ENCODE measurements at places on chromosomes 6 and 20. TPM values are rescaled to one million over a fixed set of nuclear protein-coding genes. Genes with fewer than 3 reads are reported as not detected.

Gene PRICKLE4
- 0.86 TPM for total RNA-seq

Gene RUNX2
- total RNA-seq: 9.7 TPM

- DNase-seq: peak; percentile 84
Measured at GRCh38 chr6:24283043-24283985, 74.5 kb downstream of the DCDC2 start.

DNA sequence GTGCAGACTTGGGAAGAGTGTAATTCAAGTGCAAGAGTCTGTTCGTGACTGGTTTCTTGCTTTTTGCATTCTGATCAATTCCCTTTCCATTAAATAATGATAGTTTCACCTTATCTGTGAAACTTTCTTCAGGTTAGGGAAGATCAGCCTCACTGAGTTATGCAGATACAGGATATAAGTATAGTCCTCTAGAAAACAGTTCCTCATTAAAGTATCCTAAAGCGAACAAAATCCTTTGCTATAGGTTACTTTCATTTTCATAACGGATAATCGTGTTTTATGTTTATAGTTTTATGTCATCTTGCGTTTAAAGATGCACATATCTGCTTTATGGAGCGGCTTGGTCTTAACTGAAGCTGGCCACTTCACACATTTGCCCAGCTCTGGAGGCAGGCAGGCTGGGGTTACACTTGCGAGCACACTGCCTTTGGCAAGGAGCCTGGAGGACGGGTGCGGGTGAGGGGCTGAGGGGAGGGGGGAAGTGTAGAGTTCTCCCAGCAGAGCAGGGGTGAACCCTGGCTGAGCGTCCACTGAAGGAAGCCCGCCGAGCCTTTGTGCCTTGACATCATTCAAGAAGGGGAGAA, 123.5 kb upstream of the IFNGR1 start:
- no peak for DNase-seq

DNA sequence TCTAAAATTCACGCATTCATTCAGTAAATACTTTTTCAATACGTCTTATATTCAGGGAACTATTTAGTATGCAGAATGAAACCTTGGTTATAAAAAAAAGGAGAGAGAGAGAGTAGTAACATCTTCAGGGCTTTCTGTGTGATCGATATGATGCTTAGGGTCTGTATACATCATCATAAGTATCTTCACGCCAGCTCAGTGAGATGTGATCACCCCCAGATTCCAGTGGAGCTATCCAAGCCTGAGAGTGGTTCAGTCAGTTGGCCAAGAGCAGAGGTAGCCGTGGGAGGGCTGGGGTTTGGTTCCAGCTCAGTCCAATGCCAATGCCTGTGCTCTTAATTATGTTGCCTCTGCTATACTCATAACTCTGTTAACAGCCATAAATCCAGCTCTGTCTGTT, 8.6 kb downstream of the CD83 start:
- no peak for DNase-seq

Gene MSH5
- 13.9 TPM for total RNA-seq

Gene LY6G6C
- total RNA-seq: not detected

DNA sequence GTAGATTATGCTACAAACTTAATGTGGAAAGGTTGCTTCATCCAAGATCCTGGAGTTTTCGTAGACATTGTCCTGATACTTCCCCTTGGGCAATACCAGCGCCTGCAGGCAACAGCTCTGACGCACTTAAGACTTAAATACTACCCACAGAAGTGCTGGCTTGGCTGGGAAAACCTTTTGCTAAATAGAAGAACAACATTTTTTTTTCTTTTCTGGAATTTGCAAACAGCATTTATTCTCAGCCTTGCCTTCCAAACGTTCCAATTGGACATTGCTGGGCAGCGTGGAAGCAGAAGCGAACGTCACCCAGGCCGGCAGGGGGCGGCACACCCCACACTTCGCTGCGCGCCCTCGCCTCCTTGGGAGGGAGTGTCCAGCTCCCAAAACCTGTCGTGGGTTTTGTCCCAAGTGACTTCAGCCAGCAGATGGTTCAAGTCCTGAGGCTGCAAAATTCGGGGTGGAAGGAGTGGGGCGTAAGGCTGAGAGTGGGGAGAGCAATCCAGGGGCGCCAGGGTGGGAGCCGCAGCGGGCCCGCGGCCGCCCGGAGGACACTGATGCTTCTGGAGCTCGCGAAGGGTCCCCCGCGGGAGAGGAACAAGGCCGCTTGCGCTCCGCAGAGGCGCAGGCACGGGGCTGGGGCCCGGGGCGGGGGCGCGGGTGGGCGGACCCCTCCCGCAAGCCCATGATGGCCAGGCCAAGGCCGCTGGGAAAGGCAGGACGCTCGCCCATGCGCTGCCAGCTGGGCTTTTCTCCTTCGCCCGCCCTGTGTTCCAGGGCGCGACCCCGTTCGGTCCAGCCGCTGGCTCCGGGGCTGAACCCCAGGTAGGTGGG, 60.8 kb upstream of the MAP3K4 start:
- peak; percentile 95 for DNase-seq

- no peak for DNase-seq
Measured at GRCh38 chr20:51801122-51801822, 1.0 kb downstream of the SALL4 start.

Gene CYP39A1
- 2.6 TPM for total RNA-seq

Gene SIRPD
- total RNA-seq: under 0.01 TPM
